ENCODE measurements at places on chromosomes 7 and 10.

- DNase-seq = peak; percentile 55
Observed at GRCh38 chr7:136677471-136678365, 190.7 kb upstream of the CHRM2 start.

DNA sequence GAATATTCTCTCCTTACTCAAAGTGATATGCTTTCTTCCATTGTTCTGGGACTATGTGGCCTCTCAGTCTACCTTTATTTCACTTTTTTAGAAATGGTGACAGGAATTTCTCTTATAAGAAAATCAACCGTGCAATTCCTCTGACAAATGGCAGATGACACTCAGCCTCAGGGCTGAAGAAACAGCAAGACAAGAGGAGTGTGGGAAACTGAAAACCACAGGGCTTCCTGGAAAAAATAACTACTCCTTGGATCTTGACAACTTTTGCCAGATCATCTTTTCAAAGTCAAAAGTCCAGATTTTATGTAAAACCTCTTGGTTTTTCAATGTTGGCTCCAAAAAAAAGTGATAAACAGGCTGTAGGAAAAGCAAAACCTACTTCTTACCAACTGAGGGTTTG is 121.5 kb downstream of the TYW1B start:
- DNase-seq = no peak

DNA sequence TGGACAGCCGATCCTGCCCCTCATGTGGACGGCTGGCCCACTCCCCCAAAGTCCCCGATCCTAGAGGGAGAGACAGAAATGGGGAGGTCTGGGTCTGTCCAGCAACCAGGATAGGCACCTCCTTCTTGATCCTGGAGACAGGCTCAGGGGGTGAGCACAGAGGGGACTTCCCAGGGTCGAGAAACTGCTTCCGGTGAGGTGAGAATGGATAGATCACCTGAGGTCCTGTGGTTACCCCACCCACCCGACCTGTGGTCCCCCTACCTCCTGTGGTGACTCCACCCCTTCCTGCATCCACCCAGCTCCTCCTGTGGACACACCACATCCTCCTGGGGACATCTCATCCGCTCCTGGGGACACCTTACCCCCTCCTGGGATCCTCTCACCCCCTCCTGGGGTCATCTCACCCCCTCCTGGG is 27.4 kb upstream of the RASGEF1A start:
- no peak for DNase-seq

DNA sequence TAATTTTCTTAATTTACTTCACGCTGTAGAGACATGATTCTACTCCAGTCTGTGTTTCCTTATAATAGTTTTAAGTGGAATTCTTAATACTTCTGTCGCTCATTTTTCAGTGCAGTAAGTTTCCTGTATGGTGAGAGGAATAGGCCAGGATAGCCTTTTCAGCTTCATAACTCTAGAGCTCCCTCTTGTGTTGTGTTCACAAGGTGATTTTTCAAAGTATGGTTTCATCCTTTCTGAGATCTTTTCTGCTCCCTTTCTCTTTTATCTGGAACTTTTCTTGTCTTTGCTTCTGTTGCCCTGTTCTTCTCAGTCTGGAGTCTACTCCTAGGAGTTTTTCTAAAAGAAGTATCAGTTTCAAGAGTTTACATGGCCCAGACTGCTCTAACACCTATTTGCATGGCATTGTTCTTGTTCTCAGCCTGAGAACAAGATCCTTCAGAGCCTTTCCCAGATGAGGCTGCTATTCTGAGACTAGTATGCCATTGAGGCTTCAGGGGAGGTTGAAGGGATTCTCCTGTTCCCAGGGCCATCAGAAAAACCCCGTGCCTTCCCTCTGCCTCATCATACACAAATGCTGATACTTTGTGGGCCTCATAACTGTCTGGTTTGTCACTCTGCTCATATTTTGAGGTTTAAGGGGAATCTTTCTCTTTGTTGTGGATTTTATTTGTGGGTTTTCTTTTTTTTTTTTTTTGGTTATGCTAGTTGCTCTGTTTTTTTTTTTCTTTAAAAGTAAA is 21.8 kb downstream of the NET1 start:
- DNase-seq = peak; percentile 76

DNA sequence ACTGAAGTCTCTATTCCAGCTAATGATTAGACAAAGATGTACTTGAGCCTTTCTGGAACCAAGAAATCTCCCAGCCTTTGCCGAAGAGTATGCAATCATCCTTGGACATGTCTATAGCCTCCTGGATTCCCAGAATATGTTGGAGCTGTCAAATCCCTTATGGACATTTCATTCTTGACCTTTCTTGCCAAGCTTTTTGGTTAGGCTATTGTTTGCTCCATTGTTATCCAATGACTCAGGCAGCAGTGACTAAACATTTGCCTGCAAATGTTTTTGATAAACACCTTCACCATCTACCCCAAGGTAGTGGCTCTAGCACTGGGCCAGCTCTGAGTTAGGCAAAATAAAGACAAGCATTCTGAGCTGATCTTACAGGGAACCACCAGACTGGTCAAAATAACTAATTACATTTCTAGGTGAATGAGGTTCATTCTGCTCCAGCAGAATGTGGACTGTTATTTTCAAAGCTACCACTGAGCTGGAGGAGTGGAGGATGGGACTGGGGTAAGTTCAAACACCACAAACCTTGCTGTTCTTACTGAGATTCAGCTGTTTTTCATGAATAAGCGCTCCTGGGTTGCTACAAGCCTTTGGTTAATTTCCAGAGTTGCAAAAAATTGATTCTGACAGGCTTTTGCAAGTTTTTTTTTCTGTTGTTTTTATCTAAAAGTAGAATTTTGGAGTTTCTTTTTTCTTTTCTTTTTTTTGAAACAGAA is 81.0 kb downstream of the TMEM270 start:
- DNase-seq = no peak

DNA sequence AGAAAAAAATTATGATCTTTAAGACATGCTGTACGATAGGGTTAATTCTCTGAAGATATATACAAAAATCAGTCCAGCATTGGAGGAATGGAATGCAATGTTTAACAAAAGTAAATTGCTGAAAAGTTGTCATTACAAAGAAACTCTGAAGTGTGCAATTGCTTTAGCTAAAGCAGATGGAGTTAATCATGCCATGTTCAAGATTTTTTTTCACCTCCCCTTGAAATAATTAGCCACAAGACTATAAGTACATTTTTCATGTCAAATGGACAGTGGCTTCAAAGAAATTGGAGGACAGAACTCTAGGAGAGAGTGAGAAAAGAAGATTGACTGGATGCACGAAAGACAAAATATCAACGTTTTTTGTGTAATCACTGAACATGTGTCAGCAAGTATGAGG is 63.1 kb upstream of the MEOX2 start:
- no peak for DNase-seq

DNA sequence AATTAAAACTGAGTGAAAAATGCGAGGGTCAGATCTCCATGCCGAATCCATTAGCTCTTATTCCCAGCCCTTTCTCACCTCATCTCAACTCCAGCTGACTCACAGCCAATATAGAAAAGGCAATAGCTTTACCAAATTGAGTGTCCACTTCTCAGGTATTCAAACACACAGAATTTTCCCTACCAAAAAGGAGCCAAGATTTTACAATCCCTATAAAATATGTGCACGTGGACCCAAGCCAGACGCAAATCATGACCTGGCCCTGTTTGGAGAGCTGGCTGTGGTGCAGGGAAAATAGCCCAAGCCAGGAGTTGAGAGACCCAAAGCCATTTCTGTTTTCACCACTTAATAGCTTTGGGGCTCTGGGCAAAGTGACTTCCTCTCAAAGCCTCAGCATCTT is 379.7 kb upstream of the AUTS2 start:
- no peak for DNase-seq

DNA sequence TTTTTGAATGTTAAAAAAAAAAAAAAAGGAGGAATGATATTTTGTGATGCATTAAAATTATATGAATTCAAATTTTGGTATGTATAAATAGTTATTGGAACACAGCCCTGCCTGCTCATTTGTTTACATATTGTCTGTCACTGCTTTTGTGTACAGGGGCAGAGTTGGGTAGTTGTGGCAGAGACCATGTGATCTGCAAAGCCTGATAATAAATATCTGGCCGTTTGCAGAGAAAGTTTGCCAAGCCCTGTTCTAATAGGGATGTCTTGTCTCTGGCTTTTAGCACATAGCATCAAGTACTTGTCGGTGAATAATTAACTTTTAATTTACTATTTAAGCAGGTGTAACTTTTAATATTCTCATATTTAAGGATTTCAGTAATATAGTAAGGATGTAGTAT is 19.8 kb downstream of the TSPAN13 start:
- peak; percentile 21 for DNase-seq

GRCh38 chr10:14093730-14094484 is 236.8 kb downstream of the FRMD4A start:
- DNase-seq = no peak

- no peak for DNase-seq
Observed at GRCh38 chr7:48250441-48250951, 79.2 kb downstream of the ABCA13 start.

- DNase-seq = no peak
Observed at GRCh38 chr7:64433590-64433989, 119.8 kb downstream of the ZNF736 start.

GRCh38 chr10:14926722-14927416 is 27.0 kb downstream of the DCLRE1C start:
- DNase-seq = no peak

- no peak for DNase-seq
Observed at GRCh38 chr7:11570922-11571550, 261.0 kb downstream of the THSD7A start.

DNA sequence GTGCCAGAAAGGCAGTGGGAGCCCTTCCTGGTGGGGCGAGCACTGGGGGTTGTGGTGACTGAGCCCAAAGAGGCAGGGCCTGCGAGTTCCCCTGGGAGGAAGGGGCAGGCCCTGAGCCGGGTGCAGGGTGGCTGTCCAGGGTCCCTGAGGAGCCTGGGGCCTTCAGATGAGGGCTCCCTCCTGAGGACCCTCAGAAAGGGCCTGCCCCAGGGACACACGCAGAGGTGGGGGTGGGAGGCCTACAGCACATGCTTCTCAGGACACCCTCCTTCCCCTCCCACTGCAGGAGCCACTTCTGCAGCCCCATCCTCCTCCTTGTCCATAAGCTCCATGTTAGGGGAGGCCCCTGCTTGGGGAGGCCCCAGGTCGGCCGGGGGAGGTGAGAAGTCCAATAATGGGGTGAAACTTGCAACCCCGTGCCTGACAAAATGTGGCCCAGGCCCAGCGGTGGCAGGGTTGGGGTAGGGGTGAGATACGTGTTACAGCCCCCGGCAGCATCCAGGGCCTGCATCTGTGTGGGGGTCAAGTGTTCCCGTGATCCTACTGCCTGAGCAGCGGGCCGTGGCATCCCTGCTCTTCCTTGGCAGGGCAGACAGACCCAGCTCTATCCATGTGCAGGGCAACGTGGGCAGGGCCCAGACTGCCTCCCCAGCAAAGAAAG is 31.8 kb upstream of the RET start:
- DNase-seq = no peak

GRCh38 chr10:36759141-36759805 is 366.1 kb upstream of the ANKRD30A start:
- DNase-seq = no peak

GRCh38 chr7:33072471-33072870 is 9.9 kb upstream of the NT5C3A start:
- no peak for DNase-seq

- DNase-seq = peak; percentile 63
Observed at GRCh38 chr10:45442662-45443061, 68.6 kb downstream of the ALOX5 start.

DNA sequence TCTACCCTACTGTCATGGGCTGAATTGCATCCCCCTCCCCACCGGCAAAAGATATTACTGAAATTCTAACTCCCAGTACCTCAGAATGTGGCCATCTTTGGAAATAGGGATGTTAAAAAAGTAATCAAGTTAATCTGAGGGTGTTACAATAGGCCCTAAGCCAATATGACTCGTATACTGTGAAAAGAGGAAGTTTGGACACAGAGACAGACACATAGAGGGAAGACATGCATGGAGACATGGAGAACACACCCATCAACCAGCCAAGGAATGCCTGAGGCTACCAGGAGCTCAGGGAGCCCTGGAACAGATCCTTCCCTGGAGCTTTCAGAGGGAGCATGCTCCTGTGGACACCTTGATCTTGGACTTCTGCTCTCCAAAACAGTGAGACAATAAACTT is 138.2 kb upstream of the ADO start:
- no peak for DNase-seq

DNA sequence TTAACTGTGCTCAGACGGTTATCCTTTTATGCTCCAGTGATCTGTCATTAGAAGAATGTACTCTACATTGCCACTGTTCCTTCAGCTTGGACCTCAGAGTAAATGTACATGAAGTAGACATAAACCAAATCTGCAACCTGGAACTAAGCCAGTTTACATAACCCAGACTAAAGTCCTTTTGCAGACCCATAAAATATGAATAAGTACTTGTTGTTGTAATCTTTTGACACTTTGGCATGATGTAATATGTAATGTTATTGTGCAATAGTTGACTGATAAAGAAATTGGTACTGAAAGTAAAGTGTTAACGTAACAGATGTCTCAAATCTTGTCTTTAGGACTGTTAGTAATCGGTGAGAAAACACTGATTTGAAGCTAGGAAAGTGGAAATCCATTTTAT is 115.8 kb upstream of the SORCS1 start:
- no peak for DNase-seq

- DNase-seq = no peak
Observed at GRCh38 chr10:69181433-69181832, 1.4 kb downstream of the SUPV3L1 start.

DNA sequence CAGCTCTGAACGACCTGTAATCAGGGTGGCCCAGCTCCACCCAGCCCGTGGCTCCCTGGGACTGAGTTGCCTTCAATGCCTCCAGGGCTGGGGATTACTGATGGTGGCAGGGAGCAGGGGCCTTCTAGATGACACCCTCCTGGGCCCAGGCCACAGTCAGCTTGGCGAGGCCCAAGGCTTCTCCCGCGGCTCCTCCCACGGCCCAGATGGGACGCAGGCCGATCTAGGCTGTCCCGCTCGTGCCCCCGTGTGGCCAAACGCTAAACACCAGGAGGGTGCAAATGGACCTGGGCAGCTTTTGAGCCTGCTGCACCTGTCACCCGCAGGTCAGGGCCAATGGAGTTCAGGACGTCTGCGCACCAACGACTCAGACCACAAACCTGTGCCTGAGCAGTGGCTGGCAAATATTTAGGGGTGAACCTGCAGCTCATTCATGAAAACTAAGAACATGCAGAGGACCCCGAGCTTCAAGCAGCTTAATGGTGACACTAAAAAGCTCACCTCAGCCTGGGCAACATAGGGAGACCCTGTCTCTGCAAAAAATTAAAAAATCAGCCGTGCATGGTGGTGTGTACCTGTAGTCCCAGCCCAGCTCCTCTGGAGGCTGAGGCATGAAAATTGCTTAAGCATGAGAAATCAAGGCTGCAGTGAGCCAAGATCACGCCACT is 43.2 kb downstream of the ASB13 start:
- peak; percentile 94 for DNase-seq

DNA sequence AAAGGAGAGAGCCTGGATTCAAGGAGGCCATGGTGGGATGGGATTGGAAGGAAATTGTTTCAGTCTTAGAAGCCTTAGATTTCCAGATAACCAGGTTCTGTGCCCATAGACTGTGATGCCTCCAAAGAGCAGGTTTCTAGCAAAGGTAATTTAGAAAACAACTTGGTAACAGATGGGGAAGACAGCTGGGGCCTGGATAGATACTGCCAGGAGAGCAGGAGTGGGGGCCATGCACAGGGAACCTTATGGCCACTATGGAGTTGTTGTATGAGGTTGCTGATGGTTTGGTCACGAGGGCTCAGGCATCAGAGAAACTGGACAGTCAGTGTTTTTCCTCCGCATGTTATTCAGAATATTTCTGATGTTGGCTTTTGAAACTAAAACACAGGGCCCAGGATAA is 901.9 kb downstream of the LRMDA start:
- DNase-seq = no peak

GRCh38 chr10:93498166-93498565 is 1.8 kb downstream of the CEP55 start:
- DNase-seq = no peak

GRCh38 chr10:543131-543530 is 146.3 kb downstream of the DIP2C start:
- no peak for DNase-seq

Data from Karpas-422 (cell line).